Activated CD4-positive, alpha-beta T cell treated with anti-CD3 and anti-CD28 coated beads, Interleukin-2, amount 10 ng/mL, durations not matched to agents 7 days and 5 days (primary cell): ENCODE measurements at places on chromosomes 7 and 10.

DNA sequence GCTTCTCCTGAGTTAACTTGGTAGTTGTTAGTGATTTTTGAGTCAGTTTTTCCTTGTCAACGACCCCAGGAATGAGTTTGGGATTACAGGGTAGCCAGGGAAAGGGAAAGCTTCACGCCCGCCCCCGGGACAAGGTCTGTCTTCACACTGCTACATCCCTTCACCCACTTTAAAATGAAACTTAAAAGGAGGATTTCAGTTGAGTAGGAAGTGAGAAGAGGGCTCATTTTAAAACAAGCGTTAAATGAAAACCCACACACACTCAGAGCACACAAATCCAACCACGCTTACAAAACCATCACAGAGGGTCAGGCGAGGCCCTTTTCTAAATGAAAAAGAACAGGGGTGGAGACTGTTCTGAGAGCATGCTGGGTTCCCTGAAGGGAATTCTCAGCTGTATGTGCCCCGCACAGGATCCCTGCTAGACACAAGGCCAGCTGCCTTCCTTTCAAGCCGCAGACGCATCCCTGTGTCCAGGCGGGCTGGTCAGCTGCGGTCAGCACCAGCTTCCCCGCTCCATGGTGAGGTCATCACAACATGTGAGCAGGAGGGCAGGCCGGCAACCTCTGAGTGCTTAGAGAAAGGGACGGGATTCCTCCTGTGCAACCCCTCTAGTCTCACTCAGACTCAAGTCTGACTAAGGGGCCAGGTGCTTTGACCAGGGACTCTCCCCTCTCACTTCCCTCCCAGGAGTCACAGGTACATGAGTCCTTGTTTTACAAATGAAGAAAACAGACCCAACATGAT, 111.8 kb downstream of the EGFR start:
- DNase-seq, result no peak
- no peak overlapping the region for H3K4me3 ChIP-seq
- no peak overlapping the region for H3K27ac ChIP-seq
- no peaks in the 10 kb centered on the region for H3K36me3 ChIP-seq
- peaks cover 5% of the 10 kb centered on the region for H3K4me1 ChIP-seq

DNA sequence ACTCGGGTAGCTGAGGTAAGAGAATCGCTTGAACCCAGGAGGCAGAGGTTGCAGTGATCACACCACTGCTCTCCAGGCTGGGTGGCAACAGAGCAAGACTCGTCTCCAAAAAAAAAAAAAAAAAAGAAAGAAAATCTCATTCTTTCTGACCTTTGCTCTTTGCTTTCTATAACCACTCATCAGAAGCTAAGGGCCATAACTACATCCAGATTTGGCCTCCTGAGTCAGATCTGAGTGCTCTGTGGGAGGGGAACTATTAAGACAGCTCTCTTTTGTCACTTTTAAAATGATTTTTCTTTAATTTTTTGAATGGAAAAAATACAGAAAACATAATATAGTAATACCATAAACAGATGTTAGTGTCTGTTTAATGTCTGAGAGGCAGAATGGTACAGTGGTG, 210.1 kb downstream of the KIAA1217 start:
- no peaks in the 10 kb centered on the region for H3K27me3 ChIP-seq
- DNase-seq, result no peak
- no peaks in the 10 kb centered on the region for H3K36me3 ChIP-seq
- no peaks in the 10 kb centered on the region for H3K4me1 ChIP-seq
- H3K4me3 ChIP-seq, result no peak overlapping the region

DNA sequence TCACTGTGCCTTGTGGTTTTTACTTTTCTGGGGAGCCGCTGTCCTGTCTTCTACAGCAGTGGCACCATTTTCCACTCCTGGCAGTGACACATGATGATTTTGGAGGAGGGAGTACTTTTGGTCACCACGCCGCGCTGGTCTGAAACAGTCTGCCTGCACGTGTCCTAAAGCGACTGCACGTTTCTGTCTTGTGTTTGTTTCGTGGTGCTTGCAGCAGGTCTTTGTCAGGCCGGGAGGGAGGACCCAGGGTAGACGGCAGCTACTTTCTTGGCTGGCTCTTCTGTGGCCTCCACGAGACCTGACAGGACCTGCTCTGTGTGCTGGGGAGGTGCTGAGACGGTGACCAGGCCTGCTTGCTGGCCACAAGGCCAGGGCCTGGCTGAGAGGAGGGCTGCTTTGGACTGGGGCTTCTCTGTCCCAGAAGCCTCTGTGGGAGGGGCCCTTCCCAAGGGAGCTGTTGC, 82.0 kb downstream of the GLRX3 start:
- H3K36me3 ChIP-seq, result no peaks in the 10 kb centered on the region
- no peak overlapping the region for H3K27ac ChIP-seq
- H3K4me3 ChIP-seq, result no peak overlapping the region
- H3K4me1 ChIP-seq, result no peaks in the 10 kb centered on the region
- DNase-seq, result no peak
- no peaks in the 10 kb centered on the region for H3K27me3 ChIP-seq

GRCh38 chr10:80452640-80453039, 1.5 kb upstream of the TSPAN14 start:
- H3K4me1 ChIP-seq, result peaks cover 28% of the 10 kb centered on the region
- no peak for DNase-seq
- H3K27ac ChIP-seq, result no peak overlapping the region
- H3K27me3 ChIP-seq, result no peaks in the 10 kb centered on the region

- H3K4me1 ChIP-seq, result peaks cover 3% of the 10 kb centered on the region
- no peak for DNase-seq
- no peaks in the 10 kb centered on the region for H3K36me3 ChIP-seq
- H3K4me3 ChIP-seq, result no peak overlapping the region
- H3K27ac ChIP-seq, result no peak overlapping the region
Observed at GRCh38 chr10:42975005-42975493, 101.8 kb upstream of the RET start.

DNA sequence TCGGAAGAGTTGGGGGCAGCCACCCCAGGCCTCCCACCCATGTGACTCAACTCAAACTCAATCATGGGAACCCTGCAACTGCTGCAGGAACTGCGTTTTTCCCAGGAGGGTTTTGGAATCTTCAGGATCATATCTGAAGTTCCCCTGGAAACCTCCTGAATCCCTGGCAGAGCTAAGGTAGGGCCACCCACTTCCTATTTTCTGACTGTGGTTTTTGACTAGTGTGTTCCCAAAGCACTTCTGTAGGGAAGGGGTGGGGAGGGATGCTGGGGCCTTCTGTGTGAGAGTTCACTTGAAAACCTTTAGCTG, 127.6 kb upstream of the UNC5B start:
- H3K4me1 ChIP-seq, result no peaks in the 10 kb centered on the region
- no peaks in the 10 kb centered on the region for H3K27me3 ChIP-seq
- no peak overlapping the region for H3K4me3 ChIP-seq
- no peak overlapping the region for H3K27ac ChIP-seq
- DNase-seq, result no peak

- no peak overlapping the region for H3K27ac ChIP-seq
- H3K36me3 ChIP-seq, result no peaks in the 10 kb centered on the region
- DNase-seq, result no peak
- H3K27me3 ChIP-seq, result no peaks in the 10 kb centered on the region
- no peaks in the 10 kb centered on the region for H3K4me1 ChIP-seq
Observed at GRCh38 chr10:116553378-116553980, 7.7 kb downstream of the PNLIP start.

GRCh38 chr7:134787720-134788119, 8.3 kb downstream of the CALD1 start:
- H3K36me3 ChIP-seq, result no peaks in the 10 kb centered on the region
- no peaks in the 10 kb centered on the region for H3K27me3 ChIP-seq
- H3K4me3 ChIP-seq, result no peak overlapping the region
- H3K27ac ChIP-seq, result no peak overlapping the region

- H3K36me3 ChIP-seq, result no peaks in the 10 kb centered on the region
- H3K4me1 ChIP-seq, result no peaks in the 10 kb centered on the region
- H3K27me3 ChIP-seq, result peaks cover 32% of the 10 kb centered on the region
- no peak overlapping the region for H3K4me3 ChIP-seq
- no peak for DNase-seq
Observed at GRCh38 chr10:113620936-113621335, 42.9 kb downstream of the NRAP start.

GRCh38 chr7:142579946-142580345, 169.3 kb upstream of the PRSS1 start:
- H3K4me1 ChIP-seq, result peaks cover 38% of the 10 kb centered on the region
- no peak overlapping the region for H3K27ac ChIP-seq
- H3K4me3 ChIP-seq, result no peak overlapping the region
- no peaks in the 10 kb centered on the region for H3K36me3 ChIP-seq
- no peak for DNase-seq
- no peaks in the 10 kb centered on the region for H3K27me3 ChIP-seq

DNA sequence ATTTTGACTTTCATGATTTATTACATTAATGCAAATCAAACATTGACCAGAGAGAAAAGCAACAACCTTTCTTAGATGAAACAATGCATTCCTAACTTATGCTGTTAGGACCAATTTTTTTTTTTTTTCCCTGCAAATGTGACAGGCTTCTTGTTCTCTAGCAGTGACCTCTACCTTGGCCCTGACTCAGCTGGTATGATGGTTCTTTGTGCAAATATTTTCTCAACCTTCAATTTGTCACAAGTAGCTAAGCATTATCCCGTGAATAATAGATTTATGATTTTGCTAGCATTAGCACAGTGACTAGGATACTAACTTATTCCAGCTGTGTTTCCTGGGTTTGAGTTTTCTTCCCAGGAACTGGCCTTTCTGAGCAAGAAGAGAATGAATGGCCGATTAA, 64.9 kb downstream of the PPP1R9A start:
- H3K36me3 ChIP-seq, result no peaks in the 10 kb centered on the region
- no peaks in the 10 kb centered on the region for H3K27me3 ChIP-seq
